ENCODE measurements at places on chromosomes 13 and 19. TPM values are rescaled to one million over a fixed set of nuclear protein-coding genes. Genes with fewer than 3 reads are reported as not detected.

CKM gene
- 0.60 TPM for polyA plus RNA-seq

NDUFB7 gene
- polyA plus RNA-seq = 77.6 TPM

FPR3 gene
- polyA plus RNA-seq = 1.2 TPM

ZNF471 gene
- polyA plus RNA-seq = 21.4 TPM

RAX2 gene
- polyA plus RNA-seq = not detected

FREM2 gene
- 41.0 TPM for polyA plus RNA-seq

SAFB gene
- polyA plus RNA-seq = 156 TPM

KLHL1 gene
- 1.0 TPM for polyA plus RNA-seq

URAD gene
- not detected for polyA plus RNA-seq

NECTIN2 gene
- 165 TPM for polyA plus RNA-seq

ZNF726 gene
- polyA plus RNA-seq = 5.4 TPM

FEM1A gene
- polyA plus RNA-seq = 1.8 TPM

SRRM5 gene
- polyA plus RNA-seq = 2.3 TPM

UTP14C gene
- polyA plus RNA-seq = 33.8 TPM

FFAR2 gene
- 0.19 TPM for polyA plus RNA-seq

ZNF574 gene
- polyA plus RNA-seq = 12.6 TPM

CRLF1 gene
- polyA plus RNA-seq = 3.5 TPM

BRSK1 gene
- 12.8 TPM for polyA plus RNA-seq

TECR gene
- polyA plus RNA-seq = 153 TPM

CCL25 gene
- 0.45 TPM for polyA plus RNA-seq

S1PR5 gene
- polyA plus RNA-seq = 1.5 TPM

ZNF497 gene
- 2.9 TPM for polyA plus RNA-seq

SLC6A16 gene
- polyA plus RNA-seq = 3.2 TPM

ZNF808 gene
- 17.9 TPM for polyA plus RNA-seq

DCT gene
- polyA plus RNA-seq = 0.22 TPM

HIPK4 gene
- polyA plus RNA-seq = 0.11 TPM

ARID3A gene
- 20.5 TPM for polyA plus RNA-seq

FPR2 gene
- 0.68 TPM for polyA plus RNA-seq

PRR36 gene
- polyA plus RNA-seq = 5.9 TPM

ZNF415 gene
- polyA plus RNA-seq = 21.2 TPM

TRPC4 gene
- 4.2 TPM for polyA plus RNA-seq

RFPL4AL1 gene
- 0.17 TPM for polyA plus RNA-seq

ERFL gene
- polyA plus RNA-seq = 0.27 TPM

ZNF582 gene
- 6.8 TPM for polyA plus RNA-seq

ZNF845 gene
- 11.0 TPM for polyA plus RNA-seq

OVOL3 gene
- not detected for polyA plus RNA-seq

APC2 gene
- 1.0 TPM for polyA plus RNA-seq

SLC27A1 gene
- 12.6 TPM for polyA plus RNA-seq

INTS6 gene
- polyA plus RNA-seq = 36.6 TPM

ERICH4 gene
- 2.0 TPM for polyA plus RNA-seq

PRODH2 gene
- 0.41 TPM for polyA plus RNA-seq

FKBP8 gene
- polyA plus RNA-seq = 198 TPM

ERVK3-1 gene
- polyA plus RNA-seq = 53.2 TPM

Data from left renal pelvis (tissue), 4 donors.